ENCODE measurements at places on chromosomes 1 and 21. TPM values are rescaled to one million over a fixed set of nuclear protein-coding genes. Genes with fewer than 3 reads are reported as not detected.
A peak's percentile ranks its signal among the peaks of the same experiment; 100 is the strongest.

CFHR3 gene
- total RNA-seq, result not detected

DCST1 gene
- total RNA-seq, result not detected

ATP6V1G3 gene
- total RNA-seq, result not detected

OR2L2 gene
- total RNA-seq, result not detected

SCCPDH gene
- 25.0 TPM for total RNA-seq

TOR1AIP1 gene
- 39.6 TPM for total RNA-seq

UBE2U gene
- total RNA-seq, result not detected

ANKRD35 gene
- total RNA-seq, result 0.07 TPM

DISP3 gene
- total RNA-seq, result 0.34 TPM

NIT1 gene
- 25.6 TPM for total RNA-seq

DNA sequence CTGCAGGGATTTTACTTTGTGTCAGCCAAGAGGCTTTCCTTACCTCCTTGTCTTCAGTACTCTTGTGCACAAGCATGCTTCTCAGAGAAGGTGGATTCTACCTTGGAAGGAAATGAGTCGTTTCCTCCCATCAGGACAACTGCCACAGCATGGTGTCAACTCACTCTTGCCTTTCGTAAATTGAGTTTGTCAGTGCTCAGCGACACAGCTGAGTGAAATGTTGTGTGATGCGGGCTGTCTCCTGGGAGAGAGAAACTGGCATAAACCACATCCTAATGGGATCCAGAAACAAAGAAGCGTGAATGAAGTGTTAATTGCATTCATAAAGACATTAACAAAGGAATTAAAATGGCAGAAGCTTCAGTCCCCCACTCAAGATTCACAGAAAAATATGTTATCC, 51.5 kb upstream of the SLC22A15 start:
- DNase-seq, result no peak

GRCh38 chr1:52856026-52856425, 13.5 kb downstream of the ZYG11A start:
- no peak for DNase-seq

DNA sequence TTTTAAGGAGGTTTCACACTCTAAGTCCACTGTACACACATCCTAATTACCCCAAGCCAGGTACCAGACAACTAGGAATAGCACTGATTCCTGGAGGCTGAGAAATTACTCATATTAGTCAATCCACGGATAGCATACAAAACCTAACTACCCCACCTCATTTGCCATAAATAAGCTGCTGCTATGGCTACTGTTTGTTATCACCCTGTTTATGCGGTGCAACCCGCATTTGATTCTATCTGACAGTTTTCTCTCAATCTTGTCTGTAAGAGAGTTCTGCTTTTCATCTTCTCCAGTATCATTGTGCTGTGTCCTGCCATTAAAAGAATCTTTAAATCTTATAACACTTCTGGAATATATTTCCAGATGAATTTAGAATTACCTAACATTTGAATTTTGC, 1496.5 kb downstream of the PLA2G4A start:
- DNase-seq, result no peak

GRCh38 chr21:45140346-45140940, 66.1 kb downstream of the ADARB1 start:
- peak; percentile 91 for DNase-seq

DNA sequence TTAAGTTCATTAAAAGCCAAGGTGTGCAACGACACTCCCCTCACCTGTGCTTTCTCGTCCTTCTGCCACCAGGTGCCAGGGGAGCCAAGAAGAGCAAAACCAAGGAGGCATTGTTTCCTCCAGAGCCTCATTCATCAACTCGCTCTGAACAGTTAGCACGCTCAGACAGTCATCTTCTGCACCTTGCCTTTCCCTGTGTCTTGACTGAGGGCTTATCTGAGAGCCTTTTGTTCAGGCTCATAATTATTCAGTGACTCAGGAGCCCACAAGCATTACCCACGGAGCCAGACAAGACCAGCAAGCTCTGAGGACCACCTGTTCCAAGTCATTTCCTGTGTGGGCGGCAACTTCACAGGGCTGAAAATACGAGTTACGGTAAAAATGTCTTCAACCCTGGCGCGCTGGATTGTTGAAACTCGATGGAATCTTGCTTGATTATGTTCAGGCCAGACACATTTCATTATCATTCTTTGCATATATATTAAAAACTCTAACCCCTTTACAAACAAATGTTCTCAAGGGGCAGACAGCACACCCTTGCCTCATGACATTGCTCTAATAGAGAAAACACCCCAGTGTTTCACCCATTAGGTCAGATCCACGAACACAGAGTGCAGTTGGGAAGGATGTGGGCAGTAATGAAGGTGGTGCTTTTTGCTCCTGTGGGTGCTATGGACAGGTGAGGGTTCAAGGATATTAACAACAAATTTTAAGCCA, 89.7 kb upstream of the RUNX1 start:
- DNase-seq, result peak; percentile 100

DNA sequence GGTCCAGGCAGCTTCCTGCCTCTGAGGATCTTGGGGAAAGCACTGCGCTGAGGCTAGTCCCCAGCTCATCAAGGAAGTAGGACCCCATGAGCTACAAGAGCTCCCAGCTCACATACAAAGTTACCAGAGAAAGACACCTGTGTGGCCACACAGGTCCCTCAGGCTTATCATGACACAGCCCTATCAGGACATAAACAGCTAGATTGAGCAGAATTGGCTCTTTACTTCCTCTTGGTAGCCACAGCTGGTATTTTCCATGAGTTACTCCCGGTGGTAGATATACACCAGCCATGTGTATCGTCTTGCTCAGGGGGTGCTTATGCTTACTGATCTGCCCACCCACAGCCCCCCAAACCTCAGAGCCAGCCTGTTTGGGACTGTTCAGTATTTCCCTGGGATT, 1.2 kb downstream of the LENEP start:
- DNase-seq, result no peak

DNA sequence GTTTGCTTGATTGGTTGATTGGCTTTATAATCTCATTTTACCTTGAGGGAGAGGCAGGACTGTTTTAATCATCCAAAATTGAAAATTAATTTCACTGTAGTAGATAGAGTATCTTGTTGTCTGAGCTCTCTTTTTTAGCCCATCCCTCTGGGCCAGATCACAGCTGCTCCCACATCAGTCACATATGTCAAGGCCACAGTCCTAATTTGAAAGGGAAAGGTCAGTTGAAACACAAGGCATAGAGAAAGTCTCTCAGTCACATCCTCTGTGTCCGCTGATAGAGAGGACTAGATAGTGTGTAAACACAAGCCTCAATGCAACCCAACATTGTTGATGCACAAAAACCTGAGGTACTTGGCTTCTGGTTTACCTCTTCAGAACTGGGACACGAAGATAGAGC, 6.8 kb downstream of the C1orf74 start:
- no peak for DNase-seq

DNA sequence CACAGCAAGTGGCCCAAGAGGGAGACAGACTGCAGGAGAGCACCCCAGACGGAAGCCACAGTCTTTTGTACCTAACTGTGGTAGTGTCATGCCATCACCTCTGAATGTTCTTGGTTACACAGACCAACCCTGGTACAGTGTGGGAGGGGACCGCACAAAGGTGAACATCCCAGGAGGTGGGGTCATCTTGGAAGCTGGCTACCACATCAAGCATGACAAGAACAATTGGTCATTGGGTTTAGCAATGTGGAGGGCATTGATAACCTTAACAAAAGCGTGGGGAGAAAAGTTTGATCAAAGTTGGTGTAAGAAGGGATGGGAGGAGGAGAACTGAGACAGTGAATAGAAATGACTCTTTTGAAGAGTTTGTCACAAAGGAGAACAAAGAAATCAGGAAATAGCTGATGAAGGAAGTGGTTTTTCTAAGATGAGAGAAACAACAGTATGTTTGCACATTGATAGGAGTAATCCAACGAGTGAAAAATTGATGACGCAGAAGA, 87.1 kb upstream of the CACNA1E start:
- DNase-seq, result no peak

GRCh38 chr1:203127666-203128430, at the start of gene ADORA1:
TSS of gene ADORA1 (plus strand) at chr1:203127726. CDS start at chr1:203128842, 1,116 bp downstream.
- peak; percentile 54 for DNase-seq

- DNase-seq, result no peak
Measured at GRCh38 chr1:235075777-235076308, 52.8 kb downstream of the TOMM20 start.

- DNase-seq, result no peak
Measured at GRCh38 chr21:31395791-31396190, 51.7 kb upstream of the TIAM1 start.

DNA sequence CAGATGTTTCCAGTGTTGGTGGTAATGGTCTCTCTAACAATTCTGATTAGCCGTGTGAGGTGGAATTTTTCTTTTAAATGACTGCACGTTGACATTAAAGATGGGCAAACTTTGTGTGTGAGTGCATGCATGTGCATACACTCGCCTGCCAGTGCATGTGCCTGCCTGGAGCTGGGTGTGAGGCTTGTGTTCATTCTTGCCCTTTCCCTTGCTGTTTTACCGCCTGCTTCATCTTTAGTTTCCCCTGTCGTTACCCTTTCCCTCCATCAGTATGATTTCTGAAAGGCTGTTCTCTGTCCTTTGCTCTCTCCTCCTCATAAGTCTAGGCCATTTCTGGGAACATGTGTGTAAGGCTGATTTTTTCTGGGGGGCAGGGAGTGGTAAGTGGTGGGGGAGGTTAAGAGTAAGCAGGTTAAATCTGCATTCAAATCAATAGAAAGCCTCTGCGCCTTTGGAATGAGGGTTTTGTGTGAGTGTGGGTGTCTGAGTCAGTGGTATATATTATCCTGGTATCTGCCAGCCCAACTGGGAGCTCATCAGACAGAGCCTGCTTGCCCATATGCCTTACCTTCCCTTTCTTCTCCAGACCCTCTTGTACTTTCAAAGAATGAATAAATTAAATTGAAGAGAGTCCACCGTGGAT, 112.5 kb downstream of the PBX1 start:
- peak; percentile 41 for DNase-seq

DNA sequence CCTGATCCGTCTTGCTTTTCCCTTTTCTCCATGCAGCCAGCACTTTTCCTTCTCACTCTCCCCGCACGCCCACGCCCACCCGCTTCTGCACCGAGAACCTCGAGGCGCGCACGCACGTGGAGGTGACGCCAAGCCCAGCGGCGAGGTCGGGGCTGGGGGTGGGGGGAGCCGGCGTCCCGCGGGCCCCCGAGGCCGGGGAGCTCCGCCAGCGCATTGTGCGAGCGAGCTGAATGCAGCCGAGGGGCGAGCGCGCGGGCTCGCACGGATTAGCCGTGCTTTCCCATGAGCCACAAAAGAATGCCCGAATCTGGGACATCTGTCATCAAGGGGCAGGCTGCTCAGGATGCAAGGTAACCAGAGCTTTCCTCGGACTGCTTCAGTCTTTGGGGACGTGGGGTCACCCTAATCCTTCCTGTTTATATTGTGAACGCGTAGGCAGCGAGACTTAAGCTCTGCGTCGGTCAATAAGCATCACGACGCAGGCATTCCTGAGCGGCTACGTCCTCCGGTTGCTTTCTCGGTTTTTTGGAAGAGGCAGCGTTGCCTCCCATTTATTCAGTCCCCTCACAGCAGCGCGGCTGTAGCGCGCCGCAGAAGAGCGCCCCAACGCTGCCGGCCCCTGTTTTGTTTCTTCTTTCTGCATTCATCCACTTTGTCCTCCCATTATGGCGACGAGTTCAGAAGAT, 67.3 kb upstream of the AKT3 start:
- peak; percentile 85 for DNase-seq

DNA sequence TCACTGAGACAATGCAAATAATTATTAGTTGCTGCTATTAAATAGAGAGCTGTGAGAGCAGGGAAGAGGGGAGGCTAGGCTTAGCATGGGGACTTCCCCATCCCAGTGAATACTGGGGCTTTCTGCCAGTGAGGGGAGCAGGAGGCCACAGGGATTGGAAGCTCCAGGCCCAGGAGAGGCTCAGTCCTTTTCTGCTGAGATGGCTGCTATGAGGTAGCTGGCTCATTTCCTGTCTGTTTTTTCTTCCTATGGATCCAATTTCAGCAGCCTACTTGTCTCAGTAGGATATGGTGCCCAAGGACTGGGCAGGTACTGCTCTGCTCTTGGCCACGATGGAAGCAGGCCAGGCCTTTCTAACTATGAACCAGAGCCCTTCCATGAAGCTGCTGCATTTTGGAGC, 10.0 kb downstream of the STMN1 start:
- peak; percentile 42 for DNase-seq

GRCh38 chr1:29326123-29326522, 89.8 kb downstream of the PTPRU start:
- no peak for DNase-seq

- DNase-seq, result peak; percentile 88
Measured at GRCh38 chr1:162062542-162063015, 6.9 kb upstream of the NOS1AP start.

- DNase-seq, result peak; percentile 34
Measured at GRCh38 chr1:51956528-51957509, 33.7 kb downstream of the RAB3B start.

DNA sequence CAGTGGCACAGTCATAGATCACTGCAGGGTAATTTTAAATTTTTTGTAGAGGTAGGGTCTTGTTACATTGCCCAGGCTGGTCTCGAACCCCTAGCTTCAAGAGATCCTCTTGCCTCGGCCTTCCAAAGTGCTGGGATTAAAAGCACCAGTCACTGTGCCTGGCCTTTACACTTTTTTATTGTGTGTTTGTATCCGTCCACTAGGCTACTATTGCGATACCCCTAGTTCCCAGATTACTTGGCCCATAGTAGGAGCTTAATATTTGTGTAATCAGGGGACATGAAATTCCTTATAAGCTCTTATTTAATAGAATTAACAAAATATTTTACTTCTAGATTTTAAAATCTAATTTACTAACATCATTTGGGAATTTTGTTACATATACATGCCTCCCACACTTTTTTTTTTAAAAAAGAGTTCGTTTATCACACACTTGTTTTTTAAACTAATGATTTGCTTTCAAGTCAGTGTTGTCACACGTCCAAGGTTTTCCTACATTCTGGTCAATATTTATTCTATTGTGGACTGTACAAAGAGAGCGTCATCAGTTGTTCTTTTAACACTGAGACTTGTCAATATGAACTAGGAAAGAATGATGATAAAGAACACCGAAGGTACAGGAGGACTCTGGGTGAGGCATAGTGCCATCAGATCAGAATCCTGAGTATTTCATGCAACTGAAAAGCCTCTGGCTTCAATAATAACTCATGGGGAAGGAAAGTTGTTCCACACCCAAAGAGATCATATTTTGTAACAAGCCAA, 63.7 kb downstream of the LEPR start:
- no peak for DNase-seq

GRCh38 chr1:27878787-27879335, 6.5 kb downstream of the THEMIS2 start:
- no peak for DNase-seq

DNA sequence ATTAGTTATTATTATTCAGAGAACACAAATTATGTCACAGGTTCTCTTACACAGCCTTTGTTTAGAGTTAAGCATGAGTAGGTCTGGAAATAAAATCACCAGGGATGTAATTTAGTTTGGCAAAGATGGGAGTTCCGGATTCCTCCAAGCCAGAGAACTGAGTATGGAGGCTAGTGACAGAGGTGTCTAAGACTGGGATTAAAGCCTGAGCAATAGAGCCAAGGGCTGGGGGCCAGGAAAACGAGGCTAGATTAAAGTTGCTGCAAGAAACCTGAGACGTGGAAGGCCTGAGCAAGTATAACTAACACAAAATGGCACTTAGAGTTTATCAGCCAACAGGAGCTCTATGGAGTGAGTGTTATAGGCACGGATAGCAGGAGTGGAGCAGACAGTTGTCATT, 381.6 kb downstream of the SRGAP2C start:
- DNase-seq, result no peak
